ENCODE measurements at places on chromosomes 6 and 20.

DNA sequence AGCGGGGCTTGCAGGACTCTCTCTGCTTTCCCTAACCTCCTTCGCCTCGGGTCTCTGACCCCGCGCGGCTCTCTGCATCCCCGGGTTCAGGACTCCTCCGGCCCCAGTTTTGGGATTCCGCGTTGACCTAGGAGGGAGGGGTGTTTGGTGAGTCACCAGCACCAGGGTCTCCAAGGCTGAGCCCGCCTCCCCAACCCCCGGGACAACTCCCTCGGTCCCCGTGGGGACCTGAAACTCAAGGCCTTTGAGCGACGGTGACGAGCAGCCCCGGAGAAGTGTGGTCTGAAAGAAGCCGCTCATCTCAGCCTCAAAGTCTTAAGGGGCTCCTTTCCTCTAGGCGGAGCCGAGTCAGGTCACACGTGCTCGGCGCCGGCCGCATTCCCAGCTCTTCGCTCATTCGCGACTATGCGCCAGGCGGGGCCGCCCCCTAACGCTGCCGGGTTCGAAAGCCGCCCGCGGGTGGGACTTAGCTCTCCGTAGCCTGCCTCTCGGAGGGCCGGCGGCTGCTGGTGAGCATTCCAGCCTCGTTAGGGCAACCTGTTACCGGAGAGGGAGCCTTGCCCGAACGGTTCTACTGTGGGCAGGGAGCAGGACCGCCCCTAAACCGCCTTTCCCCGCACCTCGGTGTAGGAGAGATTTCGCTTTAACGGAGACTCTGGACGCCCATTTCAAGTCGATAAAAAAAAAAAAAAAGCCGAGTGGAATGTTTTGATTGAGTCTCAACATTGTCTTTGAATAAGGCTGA, 3.0 kb upstream of the PRDM13 start:
- H3K27ac ChIP-seq = no peak overlapping the region
- H3K27me3 ChIP-seq = peaks cover 62% of the 10 kb centered on the region
- no peak for DNase-seq
- peaks cover 4% of the 10 kb centered on the region for H3K36me3 ChIP-seq
- peaks cover 31% of the 10 kb centered on the region for H3K4me1 ChIP-seq
- peak overlapping the region; percentile 80 for H3K4me3 ChIP-seq

- no peaks in the 10 kb centered on the region for H3K36me3 ChIP-seq
- DNase-seq = no peak
- H3K4me3 ChIP-seq = no peak overlapping the region
- no peaks in the 10 kb centered on the region for H3K27me3 ChIP-seq
- H3K4me1 ChIP-seq = no peaks in the 10 kb centered on the region
- no peak overlapping the region for H3K27ac ChIP-seq
These were observed 213.5 kb downstream of the RFPL4B start for GRCh38 chr6:112560651-112561050.

DNA sequence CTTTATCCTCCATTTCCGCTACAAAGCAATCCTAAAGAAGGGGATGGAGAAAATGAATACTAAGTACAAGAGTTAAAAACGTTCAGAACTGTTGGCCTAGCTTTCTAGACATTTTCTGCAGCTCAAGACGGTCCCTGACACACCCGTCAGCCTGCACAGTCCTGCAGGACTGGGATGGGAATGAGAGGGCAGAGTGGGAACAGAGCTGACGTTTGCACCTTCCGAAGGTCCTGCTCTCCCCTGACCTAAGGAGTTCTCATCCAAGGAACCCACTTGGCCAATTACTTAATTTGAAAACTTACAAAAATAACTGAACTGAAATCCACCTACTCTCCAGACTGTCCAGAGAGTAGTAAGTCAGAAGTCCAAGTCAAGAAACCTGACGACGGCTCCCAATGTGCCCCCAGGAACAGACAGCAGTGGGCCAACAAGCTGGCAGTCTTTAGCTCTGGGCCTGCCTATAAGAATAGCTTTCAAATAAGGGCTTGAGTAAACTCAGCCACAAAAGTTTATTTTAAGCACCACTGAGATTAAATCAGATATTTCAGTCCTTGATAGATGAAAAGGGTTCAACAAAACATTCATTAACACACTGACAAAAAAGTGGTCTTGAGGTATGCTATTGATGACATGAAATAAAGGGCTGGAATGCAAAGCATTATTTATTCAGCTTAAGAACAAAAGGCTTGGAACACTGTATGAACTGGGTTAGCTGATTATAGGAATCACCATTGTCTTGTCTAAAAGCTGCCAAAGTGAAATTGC, 76.8 kb downstream of the CNKSR3 start:
- H3K36me3 ChIP-seq = no peaks in the 10 kb centered on the region
- no peaks in the 10 kb centered on the region for H3K4me1 ChIP-seq
- no peak overlapping the region for H3K4me3 ChIP-seq
- DNase-seq = no peak
- H3K27me3 ChIP-seq = no peaks in the 10 kb centered on the region

GRCh38 chr6:123925350-123925749, 121.7 kb downstream of the NKAIN2 start:
- H3K4me1 ChIP-seq = no peaks in the 10 kb centered on the region
- DNase-seq = no peak
- H3K36me3 ChIP-seq = no peaks in the 10 kb centered on the region
- no peak overlapping the region for H3K27ac ChIP-seq
- H3K4me3 ChIP-seq = no peak overlapping the region

- peak overlapping the region; percentile 99 for H3K27ac ChIP-seq
- peaks cover 25% of the 10 kb centered on the region for H3K36me3 ChIP-seq
- peak overlapping the region; percentile 82 for H3K4me3 ChIP-seq
- no peak for DNase-seq
- H3K4me1 ChIP-seq = peaks cover 88% of the 10 kb centered on the region
These were observed 16.4 kb downstream of the NFATC2 start for GRCh38 chr20:51526106-51526470.

DNA sequence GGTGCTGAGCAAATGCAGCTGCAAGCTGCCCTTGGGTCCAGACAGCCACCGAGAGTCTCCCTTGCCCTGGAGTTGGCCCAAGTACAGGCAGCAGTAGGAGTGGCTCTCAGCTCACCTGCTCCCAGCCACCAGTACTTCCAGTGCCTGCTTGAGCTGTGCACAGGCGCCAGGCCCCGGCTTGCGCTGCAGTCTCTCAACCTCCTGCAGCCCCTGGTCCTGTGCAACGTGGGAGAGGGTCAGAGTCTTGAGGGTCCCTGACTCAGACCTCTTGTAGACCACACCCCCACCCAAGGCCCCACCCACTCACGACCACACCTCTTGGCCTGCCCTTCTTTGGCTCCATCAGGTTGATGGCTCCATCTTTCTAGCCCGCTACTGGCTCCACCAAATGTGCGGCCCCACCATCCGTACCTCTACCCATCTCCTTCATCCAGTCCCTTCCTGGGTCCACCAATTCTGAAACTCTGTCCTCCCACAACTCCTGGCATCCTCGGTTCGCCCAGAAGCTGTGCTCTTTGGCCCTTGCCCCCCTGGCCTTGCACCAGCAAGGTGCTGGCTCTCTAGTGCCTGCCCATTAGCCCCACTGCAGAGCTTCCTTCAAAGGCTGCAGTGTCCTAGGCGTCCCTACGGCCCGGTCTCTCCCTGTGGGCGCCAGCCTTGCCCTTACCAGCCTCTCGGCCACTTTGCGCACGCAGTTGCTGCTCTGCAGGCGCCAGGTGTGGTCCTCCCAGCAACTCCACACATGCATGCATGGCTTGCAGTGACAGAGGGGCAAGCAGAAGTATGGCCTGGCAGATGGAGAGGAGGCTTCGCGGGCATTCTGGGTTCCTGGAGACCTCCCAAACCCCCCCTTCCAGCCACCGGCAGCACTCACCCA, 16.5 kb upstream of the SPAG4 start:
- peaks cover 21% of the 10 kb centered on the region for H3K27me3 ChIP-seq
- no peak overlapping the region for H3K27ac ChIP-seq
- H3K36me3 ChIP-seq = no peaks in the 10 kb centered on the region
- H3K4me3 ChIP-seq = no peak overlapping the region
- H3K4me1 ChIP-seq = peaks cover 9% of the 10 kb centered on the region

DNA sequence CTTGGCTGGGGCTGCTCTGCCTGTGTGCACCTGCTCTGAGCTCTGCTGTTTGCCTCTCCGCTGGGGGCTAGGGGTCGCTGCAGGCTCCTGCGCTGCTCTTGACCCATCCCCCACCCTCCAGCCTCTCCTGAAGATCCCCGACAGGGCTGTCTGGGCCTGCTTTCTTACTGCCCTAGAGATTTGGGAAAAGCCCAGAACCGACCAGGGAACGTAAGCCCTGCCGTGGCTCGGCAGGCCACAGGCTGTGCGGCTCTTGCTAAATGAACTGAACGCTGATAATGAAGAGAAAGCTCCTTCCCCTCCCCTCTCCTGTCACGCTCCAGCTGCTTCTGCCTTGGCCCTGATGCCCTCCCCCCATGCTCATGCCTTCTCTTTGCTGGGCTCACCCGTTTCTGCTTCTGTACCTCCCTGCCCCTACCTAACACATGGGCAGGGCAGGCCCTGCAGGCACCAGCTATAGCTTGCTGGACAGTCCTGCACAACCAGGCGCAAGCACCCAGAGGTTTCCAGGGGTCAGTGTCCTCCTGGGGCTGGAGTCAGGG, 32.0 kb upstream of the PCMTD2 start:
- no peaks in the 10 kb centered on the region for H3K36me3 ChIP-seq
- no peak for DNase-seq
- H3K4me1 ChIP-seq = peaks cover 5% of the 10 kb centered on the region
- H3K4me3 ChIP-seq = no peak overlapping the region
- no peak overlapping the region for H3K27ac ChIP-seq

- H3K4me1 ChIP-seq = no peaks in the 10 kb centered on the region
- H3K27ac ChIP-seq = peak overlapping the region; percentile 59
- H3K27me3 ChIP-seq = no peaks in the 10 kb centered on the region
- H3K36me3 ChIP-seq = no peaks in the 10 kb centered on the region
- DNase-seq = no peak
These were observed 9.3 kb downstream of the ANGPT4 start for GRCh38 chr20:906703-907270.

DNA sequence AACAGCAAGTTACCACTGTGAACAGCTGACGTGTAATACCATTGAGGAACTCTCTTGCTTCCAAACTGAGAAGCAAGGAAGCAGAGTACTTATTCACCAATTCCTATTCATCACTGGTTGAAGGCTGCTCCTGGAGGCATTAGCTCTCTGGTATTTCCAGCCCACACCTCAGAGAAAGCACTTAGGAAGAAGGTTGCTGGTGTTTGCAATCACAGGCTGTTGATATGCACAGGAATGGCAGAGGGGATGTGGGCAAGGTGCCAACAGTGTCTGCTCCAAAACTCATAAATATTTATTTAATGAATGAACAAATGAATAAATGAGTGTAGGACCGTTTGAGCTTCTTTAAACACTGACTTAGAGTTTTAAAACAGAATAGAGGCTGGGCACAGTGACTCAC, 6.9 kb upstream of the RRBP1 start:
- H3K4me1 ChIP-seq = no peaks in the 10 kb centered on the region
- H3K27me3 ChIP-seq = peaks cover 12% of the 10 kb centered on the region
- no peak overlapping the region for H3K27ac ChIP-seq

DNA sequence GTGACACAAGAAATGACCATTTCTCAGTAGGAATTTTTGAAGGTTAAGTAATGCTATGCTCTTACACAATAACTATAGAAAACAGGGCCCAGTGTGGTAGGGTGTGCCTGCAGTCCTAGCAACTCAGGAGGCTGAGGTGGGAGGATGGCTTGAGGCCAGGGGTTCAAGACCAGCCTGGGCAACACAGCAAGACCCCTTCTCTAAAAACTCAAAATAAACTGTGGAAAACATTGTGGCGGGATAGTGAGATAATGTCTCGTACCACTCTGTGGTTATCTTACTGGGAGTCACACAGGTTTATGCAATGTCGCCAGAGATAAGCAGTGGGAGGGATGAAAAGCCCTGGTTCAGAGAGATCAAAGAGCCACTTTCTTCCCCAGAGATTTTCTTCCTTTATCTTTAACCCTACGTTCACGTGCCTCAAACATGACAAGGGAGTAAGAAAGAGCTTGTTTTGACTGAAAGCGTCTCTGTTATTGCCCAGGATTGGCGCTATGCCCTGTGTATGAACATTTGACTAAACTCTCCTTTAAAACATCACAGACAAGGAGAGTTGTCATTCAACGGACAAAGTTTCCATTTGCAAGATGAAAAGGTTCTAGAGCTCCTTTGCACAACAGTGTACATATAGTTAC, 13.9 kb downstream of the GCM1 start:
- H3K36me3 ChIP-seq = no peaks in the 10 kb centered on the region
- no peak for DNase-seq

DNA sequence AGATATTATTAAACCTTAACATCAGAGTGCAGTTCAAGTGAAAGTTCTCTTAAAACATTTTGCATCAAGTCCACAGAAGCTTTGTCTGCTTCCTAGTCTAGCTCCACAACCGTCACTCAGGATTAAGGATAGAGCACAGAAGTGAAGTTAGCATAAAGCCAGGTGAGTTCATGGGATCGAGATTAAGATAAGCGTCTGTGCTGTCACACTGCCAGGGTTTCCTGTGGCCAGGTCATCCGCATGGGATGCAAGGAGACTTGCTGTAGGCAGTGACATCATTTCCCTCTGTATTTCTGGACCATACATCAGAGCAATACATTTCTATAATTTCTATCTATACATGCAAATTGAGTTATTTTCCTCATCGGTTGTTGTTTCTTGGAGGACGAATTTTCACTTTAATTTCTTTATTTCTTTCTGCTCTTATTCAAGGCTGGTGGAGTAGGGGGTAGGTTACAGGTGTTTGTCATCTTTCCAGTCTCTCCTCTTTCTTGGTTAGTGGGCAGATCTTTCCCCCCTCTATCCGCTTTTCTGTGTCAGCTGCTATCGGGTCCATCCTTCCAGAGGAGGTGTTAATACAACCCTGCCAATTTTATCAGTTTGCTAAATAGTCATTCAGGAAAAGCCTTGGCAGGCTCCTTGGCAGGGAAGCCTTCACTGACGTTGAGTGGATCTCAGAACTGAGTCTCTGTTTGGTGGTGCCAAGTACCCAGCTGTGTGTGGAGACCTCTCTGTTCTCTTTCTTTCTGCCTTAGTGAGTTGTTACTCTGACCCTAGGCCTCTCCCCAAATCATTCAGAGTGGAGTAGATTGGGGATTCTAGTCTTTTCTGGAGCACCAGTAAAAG, 307.6 kb upstream of the MAP3K7 start:
- no peaks in the 10 kb centered on the region for H3K4me1 ChIP-seq
- peaks cover 2% of the 10 kb centered on the region for H3K27me3 ChIP-seq
- no peak for DNase-seq
- H3K36me3 ChIP-seq = no peaks in the 10 kb centered on the region

DNA sequence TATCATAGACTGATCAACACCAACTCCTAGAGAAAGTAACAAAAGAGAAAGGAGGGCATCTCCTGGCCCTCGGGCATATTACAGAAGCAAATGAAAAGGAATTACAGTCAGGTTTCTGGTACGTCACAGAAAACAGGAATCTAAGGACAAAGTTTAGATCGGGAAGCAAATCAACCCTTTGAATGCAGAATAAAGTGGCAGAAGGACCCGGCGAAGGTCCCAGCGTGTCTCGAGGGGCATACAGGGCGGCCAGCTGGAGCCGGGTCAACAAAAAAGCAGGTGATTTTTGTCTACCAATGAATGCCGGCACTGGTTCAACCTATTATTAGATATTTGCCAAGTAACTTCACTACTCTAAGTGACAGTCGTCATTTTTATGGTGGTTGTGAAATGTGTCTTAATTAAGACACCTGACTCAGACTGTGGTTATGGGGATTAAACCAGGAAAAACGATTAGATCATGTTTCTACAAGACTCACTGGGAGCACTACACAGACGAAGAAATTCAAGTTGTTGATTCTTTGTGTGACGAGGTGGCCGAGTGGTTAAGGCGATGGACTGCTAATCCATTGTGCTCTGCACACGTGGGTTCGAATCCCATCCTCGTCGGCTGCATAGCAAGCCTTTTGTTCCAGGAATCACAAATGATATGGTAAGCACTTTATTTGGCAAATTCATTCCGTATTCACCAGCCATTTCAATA, 12.4 kb upstream of the ZSCAN9 start:
- DNase-seq = no peak
- H3K36me3 ChIP-seq = no peaks in the 10 kb centered on the region
- H3K4me1 ChIP-seq = peaks cover 26% of the 10 kb centered on the region
- peaks cover 45% of the 10 kb centered on the region for H3K27me3 ChIP-seq

All from immature natural killer cell (primary cell).